NAMALWA (cell line): ENCODE measurements at places on chromosomes 3 and 15.

- peak; percentile 80 for DNase-seq
Measured at GRCh38 chr3:189714991-189715961, 84.1 kb downstream of the TP63 start.

DNA sequence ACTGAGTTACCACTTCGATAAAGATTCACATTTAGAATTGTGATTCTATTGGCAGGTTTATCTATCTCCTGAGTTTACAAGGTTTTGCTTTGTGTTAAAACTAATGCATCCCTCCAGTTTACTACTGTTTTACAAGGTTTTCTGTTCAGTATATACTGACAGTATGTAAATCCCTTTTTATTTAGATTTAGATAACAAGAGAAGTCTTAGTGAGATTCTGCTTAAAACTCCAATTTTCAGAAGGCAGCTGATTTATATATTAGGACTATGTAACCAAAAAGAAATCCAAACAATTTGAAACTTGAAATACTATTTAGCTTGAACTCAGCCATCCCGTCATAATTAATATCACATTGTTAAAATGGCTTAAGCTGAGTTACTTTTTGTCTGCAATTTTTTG lies 619.2 kb downstream of the NAALADL2 start:
- no peak for DNase-seq

GRCh38 chr3:43388175-43388574 lies 101.8 kb downstream of the SNRK start:
- no peak for DNase-seq

- DNase-seq = no peak
Measured at GRCh38 chr3:45595364-45596195, 1.0 kb downstream of the LIMD1 start.

GRCh38 chr15:27086805-27087204 lies 115.8 kb downstream of the GABRG3 start:
- DNase-seq = no peak

GRCh38 chr3:5086708-5087107 lies 35.4 kb upstream of the ARL8B start:
- DNase-seq = no peak

GRCh38 chr3:172259111-172259541 lies 189.1 kb downstream of the GHSR start:
- DNase-seq = no peak
